ENCODE measurements at places on chromosomes 1 and 21. TPM values are rescaled to one million over a fixed set of nuclear protein-coding genes. Genes with fewer than 3 reads are reported as not detected.

The KRTAP10-2 gene
- total RNA-seq = not detected

The TTC24 gene
- not detected for total RNA-seq

The CD84 gene
- not detected for total RNA-seq

The OXCT2 gene
- not detected for total RNA-seq

The SOAT1 gene
- 19.8 TPM for total RNA-seq

The LCE1E gene
- total RNA-seq = not detected

The ADAMTS4 gene
- total RNA-seq = 0.95 TPM

The RNU1-1 gene
- total RNA-seq = not detected
